ENCODE measurements at places on chromosomes 6 and 20.

GRCh38 chr6:130978180-130978579, 84.9 kb downstream of the EPB41L2 start:
- DNase-seq, result no peak

DNA sequence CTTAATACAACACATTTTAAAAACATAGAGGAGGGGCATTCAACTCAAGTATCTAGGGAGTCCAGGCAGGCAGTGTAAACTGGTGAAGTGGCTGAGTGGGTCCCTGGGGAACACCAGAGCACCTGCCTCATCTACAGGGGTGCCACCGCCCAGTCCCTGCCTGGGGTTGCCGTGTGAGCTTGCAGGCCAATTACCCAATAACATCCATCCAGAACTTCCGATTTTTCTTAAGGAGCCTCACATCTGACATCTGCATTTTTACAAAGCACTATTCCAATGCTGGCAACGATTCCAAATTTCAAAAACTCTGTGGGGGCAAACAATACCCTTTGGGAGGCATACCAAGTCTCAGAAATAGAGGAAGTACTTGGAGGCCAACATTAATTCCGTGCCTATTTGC, 288.4 kb upstream of the TSHZ2 start:
- DNase-seq, result no peak

GRCh38 chr20:36866681-36867495, 9.1 kb upstream of the TLDC2 start:
- no peak for DNase-seq

GRCh38 chr6:53828215-53828614, 33.4 kb downstream of the LRRC1 start:
- no peak for DNase-seq

DNA sequence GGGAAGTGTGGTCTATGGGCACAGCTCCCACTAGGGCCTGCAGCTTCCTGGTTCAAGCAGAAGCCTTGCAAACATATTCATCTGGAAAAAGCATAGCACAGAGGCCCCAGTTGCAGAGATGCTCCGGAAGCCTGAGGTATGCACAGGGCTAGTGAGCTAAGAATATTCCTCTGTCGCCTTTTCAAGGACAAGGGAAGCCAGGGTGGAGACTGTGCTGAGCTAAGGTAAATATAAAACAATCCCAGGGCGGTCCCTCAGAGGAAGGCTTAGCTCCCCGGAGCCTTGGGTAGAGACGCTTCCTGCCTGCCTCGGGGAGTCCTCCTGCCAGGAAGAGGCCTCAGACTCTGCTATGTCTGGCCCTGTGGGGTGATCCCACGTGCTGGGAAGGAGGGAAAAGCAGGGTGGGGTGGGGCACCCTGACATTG, 134.8 kb upstream of the FOXA2 start:
- peak; percentile 39 for DNase-seq

DNA sequence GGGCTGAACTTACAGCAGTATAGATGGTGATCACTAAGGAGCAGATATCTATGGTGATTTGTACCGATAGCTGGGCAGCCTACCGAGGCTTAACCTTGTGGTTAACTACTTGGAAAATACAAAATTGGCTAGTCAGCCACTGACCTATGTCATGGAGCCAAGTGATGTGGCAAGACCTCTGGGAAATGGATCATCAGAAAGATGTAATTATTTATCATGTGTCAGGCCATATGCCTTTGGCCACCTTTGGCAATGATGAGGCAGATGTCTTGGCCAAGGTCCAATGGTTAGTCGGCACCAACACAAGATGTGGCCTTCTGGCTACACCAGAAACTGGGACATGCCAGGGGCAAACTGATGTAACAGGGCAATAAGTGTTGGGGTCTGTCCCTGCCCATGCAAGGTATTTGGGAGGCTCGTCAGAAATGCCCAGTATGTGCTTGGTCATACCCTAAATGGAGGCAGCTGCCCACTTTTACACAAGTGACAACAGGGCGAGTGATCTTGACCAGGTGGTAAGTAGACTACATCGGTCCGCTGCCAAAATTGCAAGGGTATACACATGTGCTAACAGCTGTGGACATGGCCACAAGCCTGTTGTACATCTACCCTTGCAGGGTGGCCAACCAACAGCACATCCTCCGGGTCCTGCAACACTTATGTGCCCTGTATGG, 30.1 kb downstream of the HDDC2 start:
- DNase-seq, result no peak

- DNase-seq, result no peak
Measured at GRCh38 chr6:3801960-3802359, 47.2 kb upstream of the FAM50B start.

- DNase-seq, result no peak
Measured at GRCh38 chr6:20178327-20178726, 33.9 kb downstream of the MBOAT1 start.

DNA sequence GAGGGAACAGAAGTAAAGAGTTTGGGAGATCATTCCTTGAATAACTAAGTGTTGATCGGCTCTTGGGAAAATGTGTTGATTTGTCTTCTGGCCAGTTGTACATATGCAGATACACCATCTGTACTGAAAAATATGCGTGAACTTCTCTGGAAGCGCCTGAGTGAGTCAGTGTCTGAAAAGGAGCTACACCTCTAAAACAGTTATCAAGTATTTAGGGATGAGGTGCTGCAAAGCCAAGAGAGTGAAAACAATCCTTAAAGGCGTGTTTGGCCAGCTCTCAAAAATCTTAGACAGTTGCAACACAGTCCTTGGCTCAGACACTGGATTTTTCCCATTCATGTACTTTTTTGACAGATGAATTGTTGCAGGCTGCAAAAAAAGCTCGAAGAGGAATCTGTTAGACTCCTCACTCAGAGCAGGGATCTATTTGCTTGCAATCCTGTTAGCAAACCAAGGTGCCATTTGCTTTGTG, 61.3 kb downstream of the BMP6 start:
- no peak for DNase-seq

GRCh38 chr20:57680934-57681914, 28.6 kb downstream of the PMEPA1 start:
- DNase-seq, result no peak
